ENCODE measurements at places on chromosomes 2 and 18. TPM values are rescaled to one million over a fixed set of nuclear protein-coding genes. Genes with fewer than 3 reads are reported as not detected.

Gene PLEKHH2
- 7.8 TPM for total RNA-seq

Gene YWHAQ
- total RNA-seq = 365 TPM

Gene RBM44
- 0.54 TPM for total RNA-seq

Gene OSR1
- 2.6 TPM for total RNA-seq

Gene ACMSD
- total RNA-seq = not detected

Gene SRD5A2
- not detected for total RNA-seq

Gene HOXD13
- not detected for total RNA-seq

Gene IRS1
- 88.8 TPM for total RNA-seq

All from HCT116 (cell line).